ENCODE measurements at places on chromosomes 6 and 20.

DNA sequence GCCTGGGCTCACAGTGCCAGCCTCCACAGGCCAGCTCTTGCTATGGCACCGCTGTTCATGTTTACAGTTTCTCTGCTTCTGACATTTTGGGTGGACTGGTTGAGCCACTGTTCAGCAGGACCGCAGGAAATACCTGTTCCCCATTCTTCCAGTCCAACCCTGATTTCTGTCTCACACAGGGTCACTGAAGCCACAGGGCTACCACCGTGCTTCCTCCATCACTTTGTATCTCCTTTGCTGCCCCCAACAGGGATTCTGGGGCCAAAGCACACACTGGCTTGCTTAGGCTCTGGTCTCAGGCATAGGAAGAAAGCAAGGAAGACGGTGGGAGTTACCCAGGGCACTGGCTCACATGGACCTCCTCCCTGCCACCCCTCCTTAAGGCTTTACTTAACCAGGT lies 164.5 kb downstream of the UNC5CL start:
- DNase-seq = no peak

DNA sequence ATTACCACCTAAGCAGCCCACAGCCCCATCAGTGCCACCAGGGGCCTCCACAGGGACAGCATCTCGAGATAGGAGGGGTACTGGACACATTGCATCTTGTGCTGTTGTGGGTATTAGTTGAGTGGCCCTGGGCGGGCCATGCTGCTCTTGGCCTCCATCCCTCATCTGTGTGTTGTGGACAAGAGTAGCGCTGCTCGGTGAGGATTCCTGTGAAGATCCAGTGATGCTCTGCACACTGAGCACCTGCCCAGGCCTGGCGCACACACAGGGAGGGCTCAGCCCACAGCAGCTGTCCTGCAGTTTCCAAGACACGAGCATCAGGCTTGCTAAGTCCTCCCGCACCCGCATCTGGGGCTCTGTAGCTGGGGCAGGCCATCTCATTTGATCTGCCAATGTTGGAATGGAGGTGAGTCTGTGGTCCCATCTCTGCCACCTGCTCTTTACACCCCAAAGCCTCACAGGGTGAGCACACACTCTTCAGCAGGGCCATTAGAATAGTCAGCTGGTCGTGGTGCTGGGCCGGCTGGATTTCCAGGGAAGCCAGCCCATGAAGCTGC lies 32.0 kb downstream of the SPATA2 start:
- DNase-seq = no peak

- DNase-seq = no peak
Observed at GRCh38 chr6:153957394-153957793, 81.6 kb upstream of the OPRM1 start.

- no peak for DNase-seq
Observed at GRCh38 chr6:19803331-19804204, 33.6 kb upstream of the ID4 start.

DNA sequence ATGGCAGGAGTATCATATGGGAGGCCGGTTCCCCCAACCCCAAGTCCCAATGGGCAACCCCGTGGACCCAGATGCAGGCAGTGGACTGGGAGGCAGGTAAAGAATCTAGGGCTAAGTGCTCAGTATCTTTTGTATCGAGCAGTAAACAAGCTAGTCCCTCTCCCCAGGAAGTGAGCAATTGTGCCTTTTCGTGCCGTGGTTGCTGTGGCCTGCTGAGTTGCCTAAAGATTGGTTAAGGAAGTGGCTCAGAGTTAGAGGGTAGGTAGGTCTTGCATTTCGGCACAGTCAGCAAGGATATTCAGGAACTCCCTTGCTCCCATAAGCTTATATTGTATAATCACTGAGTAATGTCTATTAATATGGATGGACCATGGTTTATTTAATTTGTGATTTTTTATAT lies 1.3 kb upstream of the DNAH8 start:
- DNase-seq = peak; percentile 75

DNA sequence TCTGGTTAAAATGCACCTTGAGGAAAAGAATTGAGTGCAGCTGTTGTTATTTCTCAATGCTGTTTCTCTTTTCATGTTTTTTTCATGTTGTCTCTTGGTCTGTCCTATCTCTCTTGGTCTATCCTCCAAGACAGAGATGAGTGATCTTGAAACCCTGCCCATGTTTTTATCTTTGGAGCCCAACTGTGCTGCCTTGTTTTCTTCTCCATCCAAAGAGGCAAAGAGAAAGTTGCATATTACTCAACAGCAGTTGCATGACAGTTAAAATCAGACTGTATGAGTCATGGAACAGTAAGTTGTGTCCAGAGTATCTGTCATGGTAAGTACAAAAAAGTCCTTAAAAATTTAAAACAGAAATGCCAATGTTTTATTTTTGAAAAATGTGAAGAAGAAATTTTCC lies 26.2 kb downstream of the BCAS1 start:
- DNase-seq = no peak

- DNase-seq = no peak
Observed at GRCh38 chr20:24672886-24673677, 203.7 kb downstream of the SYNDIG1 start.

GRCh38 chr6:47134476-47135189 lies 92.5 kb upstream of the ADGRF1 start:
- DNase-seq = no peak

DNA sequence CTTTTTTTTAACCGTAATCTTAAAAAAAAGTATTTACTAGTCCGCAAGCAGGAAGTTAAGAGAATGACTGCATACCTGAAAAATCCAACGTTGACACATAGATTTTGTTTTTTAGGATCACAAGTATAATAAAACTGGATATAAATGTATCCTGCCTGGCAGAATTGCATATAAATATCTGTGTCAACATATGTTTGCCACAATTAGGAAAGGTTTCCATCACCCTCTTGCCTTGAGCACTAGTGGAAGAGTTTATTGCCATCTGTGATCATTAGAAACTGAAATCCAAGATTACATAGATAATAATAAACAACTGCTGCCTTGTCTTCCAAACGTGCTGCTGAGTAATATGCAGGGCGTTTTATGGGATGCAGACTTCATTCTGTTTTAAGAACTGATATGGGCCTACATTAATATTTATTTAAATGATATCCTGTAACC lies 27.9 kb downstream of the PLEKHG1 start:
- no peak for DNase-seq

- DNase-seq = no peak
Observed at GRCh38 chr20:41586772-41587171, 31.4 kb downstream of the CHD6 start.

GRCh38 chr6:135664527-135664926 lies 167.0 kb upstream of the AHI1 start:
- no peak for DNase-seq

- peak; percentile 80 for DNase-seq
Observed at GRCh38 chr6:27866357-27867050, 45.7 kb downstream of the OR2B2 start.

GRCh38 chr20:889932-890463 lies 26.1 kb downstream of the ANGPT4 start:
- no peak for DNase-seq

DNA sequence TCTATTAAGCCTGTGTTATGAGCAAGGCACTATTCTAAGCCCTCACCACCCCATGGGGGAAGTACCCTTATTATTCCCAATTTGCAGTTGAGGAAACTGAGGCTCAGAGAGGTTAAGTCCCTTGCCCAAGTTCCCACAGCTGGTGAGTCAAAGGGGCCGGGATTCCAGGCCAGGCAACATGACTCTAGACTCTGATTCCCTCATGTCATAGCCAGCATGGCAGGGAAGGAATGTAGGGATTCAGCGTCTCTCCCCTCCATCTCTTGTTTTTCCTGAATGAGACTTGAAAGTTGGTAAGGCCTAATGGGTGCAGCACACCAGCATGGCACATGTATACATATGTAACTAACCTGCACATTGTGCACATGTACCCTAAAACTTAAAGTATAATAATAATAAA lies 6.7 kb downstream of the C6orf132 start:
- no peak for DNase-seq

GRCh38 chr6:40344566-40345167 lies 242.5 kb downstream of the LRFN2 start:
- no peak for DNase-seq

- DNase-seq = no peak
Observed at GRCh38 chr20:58294497-58295455, 14.7 kb upstream of the RAB22A start.

DNA sequence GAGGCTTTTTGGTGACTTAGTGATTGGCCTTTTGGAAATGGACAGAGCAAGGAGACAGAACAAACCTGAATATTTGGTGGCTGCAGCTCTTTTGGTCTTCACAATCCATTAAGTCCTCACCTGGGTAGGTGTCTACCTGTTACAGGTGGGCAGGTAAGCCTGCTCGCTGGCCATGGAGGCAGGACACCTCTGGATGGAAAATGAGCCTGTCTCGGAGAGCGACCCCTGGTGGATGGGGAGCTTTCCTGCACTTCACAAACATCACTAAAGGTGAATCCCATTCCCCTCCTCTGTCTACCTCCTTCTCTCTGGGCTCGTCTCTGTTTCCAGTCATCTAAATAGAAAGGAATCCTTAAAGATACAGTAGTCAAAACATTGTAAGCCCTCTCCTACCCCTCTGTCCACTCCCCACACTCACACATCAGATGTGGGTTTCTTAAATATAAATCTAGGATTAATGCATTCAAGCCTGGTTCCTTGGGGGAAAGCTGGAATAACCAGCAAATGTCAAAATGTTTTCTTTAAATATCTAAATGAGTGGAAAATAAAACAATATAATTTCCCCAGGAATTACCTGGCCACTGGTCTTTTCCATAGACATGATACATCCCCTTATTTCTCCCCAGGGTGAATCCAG lies 304.9 kb downstream of the CDH26 start:
- peak; percentile 49 for DNase-seq

DNA sequence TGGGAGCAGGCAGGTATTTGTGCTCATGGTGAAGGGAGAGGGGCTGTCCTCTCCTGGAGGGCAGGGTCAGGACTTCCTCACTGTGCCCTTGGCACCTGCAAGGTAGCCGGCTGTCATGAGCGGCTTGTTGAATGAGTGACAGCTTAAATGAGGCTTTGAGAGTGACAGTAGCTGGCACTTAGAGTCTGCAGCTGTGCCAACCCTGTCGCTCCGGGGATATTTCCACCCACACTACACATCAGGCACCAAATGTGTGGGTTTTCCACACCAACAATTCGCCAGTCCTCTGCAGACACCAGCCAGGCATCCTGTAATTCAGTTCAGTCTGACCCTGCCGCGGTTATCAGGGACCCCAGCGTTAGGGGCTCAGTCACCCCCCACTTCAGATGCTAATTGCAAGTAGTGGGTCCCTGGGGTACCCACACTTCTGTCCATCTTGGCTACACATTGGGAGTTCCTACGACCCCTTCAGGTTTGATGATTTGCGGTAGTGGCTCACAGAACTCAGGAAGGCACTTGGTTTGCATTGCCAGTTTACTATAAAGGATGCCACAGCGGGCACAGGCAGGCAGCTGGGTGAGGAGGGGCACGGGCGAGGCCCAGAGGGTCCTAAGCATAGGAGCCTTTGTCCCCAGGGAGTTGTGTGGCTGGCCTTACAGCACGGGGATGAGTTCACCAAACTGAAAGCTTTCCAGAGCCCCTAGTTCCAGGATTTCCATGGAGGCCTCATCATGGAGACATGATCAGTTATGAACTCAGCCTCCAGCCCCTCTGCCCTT lies 9.1 kb downstream of the MTG2 start:
- DNase-seq = no peak

DNA sequence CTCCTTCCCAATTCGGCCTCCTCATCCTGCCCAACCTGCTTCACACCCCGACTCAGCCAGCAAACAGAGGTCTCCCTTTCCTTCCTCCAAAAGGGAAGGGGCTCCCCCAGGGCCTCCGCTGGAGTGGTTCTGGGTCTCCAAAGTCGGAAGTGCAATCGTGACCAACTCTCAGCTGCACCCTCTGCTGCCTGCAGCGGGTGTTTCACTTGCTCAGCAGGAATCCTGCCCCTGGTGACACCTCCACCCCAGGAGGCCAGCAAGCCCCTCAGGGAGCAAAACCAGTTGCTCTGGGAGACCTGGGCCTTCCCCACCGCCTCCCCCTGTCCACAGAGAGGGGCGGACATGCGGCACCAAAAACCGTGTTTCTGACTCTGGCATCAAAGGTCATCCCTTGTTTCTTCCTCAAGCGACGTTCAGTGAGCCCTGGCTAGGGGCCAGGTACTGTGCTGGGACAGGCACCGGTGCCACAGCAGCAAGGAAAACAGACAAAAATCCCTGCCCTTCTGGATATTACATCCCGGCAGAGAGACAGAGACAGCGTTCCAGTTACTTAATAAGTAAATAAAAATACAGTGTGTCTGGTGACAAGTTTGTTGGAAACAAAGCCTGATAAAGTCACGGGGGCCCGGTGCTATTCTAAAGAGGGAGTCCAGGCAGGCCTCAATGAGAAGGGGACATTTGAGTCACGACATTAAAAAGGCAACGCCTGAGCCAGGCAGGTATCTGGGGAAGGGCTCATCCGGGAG lies 219.0 kb downstream of the BMP7 start:
- no peak for DNase-seq

GRCh38 chr6:158050955-158051354 lies 69.3 kb downstream of the SYNJ2 start:
- DNase-seq = no peak

- no peak for DNase-seq
Observed at GRCh38 chr20:47875297-47876025, 90.2 kb upstream of the SULF2 start.

DNA sequence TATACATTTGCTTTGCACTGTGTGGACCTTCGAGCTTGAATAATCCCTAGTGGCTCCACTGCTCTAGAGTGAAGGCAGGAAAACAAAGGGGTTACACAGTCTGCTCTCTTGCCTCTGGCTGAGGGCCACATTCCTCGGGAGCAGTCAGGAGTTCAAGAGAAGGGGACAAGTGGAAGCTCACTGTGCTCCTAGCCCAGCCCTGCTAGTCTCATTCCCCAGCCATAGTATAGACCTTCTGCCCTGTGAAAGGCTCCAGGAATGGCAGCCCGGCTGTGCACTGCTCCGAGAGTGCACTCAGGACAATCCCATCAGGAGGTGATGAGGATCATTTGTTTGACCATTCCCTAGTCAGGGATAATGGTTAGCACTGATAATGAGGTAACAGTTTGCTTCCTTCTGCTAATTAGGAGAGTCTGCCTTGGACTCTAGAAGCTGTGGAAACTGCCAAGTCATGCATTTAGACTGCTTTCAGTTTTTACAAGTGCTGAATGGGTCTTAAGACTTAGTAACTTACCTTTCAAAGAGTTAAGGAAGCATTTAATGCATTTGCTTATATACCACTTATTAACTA lies 8.5 kb downstream of the IYD start:
- DNase-seq = no peak

GRCh38 chr6:49097116-49097515 lies 365.9 kb downstream of the MMUT start:
- DNase-seq = no peak

- no peak for DNase-seq
Observed at GRCh38 chr6:105429676-105430075, 26.8 kb upstream of the PREP start.

DNA sequence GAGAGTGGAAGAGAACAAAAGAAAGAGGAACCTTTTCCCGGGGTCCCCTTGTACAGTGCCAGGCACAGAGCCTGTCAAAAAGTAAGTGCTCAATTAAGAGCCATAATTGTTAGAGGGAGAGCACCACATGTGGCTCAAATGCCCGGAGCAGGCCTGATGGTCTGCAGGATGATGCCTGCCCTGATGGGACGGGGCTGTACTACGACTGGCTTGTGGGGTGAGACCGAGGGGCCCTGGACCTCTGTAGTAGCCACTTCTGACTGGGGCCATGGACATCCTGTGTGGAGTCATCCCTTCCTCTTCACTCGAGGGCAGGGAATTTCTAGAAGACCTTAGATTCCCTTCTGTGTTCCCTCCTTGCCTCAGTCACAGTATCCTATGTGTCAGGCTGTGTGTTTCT lies 47.9 kb downstream of the KCNK5 start:
- no peak for DNase-seq

- DNase-seq = no peak
Observed at GRCh38 chr20:53299831-53300230, 293.8 kb downstream of the ZNF217 start.

GRCh38 chr6:39199976-39200375 lies 29.3 kb downstream of the KCNK5 start:
- DNase-seq = no peak

All from stimulated activated CD4-positive, alpha-beta T cell treated with anti-CD3 and anti-CD28 coated beads, Interleukin-1b, Interleukin-23, amount 100 ng/mL, for 48 hours (primary cell).